ENCODE measurements at places on chromosomes 16 and 17.

- no peak for DNase-seq
Observed at GRCh38 chr16:13951611-13952010, 31.7 kb downstream of the ERCC4 start.

DNA sequence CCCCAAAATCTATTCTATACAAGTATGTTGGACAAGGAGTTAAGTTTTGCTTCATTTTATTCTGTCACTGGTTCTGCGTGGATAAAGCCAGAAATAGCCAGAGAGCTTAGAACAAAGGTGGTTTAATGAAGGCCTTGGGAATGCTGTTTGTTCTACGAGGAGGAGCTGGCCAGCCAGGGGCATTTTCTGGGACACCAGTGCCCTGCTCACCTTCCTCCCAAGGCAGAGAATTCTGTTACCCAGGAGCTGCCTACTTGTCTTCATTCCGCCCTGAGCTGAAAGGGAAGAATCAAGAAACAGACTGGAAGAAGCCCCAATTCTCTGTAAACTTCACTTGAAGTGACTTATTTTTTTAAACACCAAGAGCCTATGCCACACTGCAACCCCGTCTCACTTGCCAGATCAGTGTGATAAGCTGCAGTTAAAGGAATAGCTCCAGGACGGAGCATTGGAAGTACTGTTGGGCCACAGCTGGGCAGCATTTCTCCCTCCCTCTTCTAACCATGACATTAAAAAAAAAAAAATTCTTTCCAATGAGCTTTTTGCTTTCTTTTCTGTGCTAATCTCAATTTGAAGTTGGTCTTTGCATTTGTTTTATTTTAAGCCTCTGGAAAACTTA lies 149.8 kb upstream of the DYNLRB2 start:
- DNase-seq: no peak

DNA sequence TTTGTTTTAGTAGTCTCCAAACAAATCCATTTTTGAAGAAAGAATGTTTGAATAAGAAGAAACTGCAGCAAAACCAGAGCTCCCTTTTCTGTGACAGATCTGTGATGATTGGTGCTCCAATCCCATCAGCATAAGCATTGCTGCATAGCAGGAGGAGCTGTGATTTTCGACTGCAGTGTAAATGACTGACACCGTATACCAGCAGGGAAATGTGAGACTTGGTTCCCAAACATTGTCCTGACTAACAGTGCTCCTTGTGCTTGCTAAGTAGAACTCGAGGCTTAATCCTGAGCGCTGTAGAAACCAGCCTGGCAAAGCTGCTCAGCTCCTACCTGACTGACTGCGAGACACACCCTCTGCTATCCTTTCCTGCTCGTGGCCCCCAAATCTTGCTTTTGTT lies 57.2 kb downstream of the NUP93 start:
- no peak for DNase-seq

DNA sequence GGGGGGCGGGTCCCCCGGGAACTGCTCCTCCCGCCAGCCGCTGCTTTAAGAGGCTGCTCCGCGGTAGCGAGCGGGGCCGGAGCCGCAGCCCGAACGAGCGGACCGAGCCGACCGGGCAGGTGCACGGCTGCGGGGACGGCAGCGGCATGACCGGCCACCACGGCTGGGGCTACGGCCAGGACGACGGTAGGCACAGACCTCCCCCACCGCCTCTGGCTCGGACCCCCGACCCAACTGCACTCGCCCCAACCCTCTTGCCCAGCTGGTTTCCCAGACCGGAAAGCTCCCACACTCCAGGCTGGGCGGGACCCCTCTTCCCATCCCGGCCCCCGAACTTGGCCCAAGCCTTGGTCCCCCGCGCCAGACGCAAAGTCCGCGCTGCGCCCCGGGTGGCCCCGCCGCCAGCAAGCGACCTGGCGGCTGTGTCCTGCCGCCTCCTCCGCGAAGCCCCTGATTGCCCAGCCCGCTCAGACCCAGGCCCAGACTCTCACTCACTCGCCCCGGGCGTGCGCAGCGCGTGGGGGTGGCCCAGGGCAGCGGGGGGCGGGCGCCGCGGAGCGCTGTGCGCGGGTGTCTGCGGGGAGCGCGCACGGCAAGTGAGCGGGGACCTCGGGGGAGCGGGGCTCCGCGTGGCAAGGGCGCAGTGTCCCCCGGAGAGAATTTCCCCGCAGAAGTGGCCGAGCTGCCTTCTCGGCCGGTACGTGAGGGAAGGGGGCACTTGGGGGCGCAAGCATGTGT lies at the start of gene CA7:
TSS of gene CA7 (plus strand) at position 73 of the 738 bp plus-strand sequence. CDS start at position 147, 74 bp downstream.
- DNase-seq: no peak

DNA sequence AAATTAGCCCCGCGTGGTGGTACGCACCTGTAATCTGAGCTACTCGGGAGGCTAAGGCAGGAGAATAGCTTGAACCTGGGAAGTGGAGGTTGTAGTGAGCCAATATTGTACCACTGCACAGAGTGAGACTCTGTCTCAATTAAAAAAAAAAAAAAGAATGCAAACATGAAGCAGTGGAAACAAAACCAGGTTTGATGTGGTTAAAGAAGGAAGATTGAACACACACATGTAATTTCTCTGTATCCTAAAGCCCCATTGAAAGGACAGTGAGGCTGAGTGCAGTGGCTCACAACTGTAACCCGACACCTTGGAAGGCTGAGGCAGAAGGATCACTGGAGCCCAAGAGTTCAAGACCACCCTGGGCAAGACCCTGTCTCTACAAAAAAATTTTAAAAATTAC lies 26.5 kb upstream of the SBK1 start:
- no peak for DNase-seq

GRCh38 chr16:78871241-78871640 lies 729.3 kb downstream of the MAF start:
- DNase-seq: no peak

DNA sequence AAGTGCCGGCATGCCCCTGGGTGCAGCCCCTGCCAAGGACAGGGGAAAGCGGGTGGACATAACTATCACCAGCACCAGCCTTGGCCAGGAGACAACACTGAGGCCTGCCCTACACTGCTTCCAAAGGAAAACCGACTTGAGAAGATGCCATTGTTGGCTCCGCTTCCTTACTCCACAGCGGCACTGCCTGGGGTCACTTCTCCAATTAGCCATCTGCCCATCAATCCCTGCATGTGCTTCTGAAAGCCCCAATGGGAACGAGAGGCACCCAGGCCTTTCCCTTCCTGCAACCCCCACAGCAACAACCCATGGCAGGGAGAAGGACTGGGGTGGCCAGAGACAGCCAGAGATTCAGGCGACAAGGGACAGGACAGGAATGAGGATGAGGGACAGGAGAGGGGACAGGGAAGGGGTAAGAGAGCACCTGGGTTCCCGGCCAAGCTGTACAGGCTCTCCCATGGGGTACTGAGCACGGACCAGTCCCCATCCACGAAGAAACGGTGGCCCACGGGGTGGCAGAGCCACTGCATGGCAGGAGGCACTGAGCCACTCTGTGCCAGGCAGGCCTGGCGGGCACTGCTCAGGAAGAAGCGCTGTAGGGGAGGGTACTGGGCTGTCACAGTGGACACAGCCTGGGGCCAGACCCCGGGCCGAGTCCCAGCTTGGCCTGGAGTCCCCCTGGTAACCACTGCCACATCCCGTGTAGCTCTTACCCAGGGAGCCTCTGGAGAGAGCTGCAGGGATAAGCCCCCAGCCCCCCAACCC lies 21.2 kb downstream of the SREBF1 start:
- DNase-seq: no peak

DNA sequence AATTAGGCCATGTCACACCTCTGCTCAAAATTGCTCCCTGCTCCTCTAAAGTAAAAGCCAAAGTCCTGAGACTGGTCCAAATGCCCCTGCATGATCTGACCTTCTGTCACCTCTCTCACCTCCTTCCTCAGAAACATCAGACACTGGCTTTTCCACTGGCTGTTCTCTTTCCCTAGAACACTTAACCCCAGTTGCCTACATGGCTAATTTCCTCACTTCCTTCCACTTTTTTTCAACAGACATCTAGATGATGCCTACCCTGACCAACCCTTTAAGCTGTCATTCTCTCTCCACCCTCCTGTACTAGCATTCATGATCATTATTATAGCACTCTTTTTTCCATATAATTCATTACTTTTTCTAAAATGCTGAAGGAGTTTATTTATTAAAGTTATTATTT lies 31.0 kb downstream of the CCT6B start:
- no peak for DNase-seq

- no peak for DNase-seq
Observed at GRCh38 chr17:46874906-46875305, 23.5 kb downstream of the WNT9B start.

DNA sequence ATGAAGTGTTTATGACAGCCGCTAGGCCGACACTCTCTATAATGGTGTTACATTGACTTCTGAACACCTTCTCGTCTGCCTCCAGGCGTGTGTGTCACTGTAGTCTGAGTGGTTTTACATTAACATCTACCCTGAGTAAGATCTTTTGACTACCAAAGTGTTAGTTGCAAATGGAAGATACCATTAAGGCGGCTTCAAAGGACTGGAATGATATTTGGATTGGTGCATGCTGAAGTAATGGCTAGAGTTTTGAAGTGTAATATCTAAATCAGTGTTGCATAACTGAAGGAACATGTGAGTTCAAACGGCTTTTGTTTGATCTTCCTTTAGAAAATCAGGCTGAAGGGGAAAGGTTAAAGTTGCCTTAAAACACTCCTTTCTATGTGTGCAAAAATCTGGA lies 52.2 kb downstream of the BCAS3 start:
- no peak for DNase-seq

GRCh38 chr17:44572801-44573200 lies 15.5 kb downstream of the FZD2 start:
- no peak for DNase-seq

GRCh38 chr16:57235128-57236021 lies 9.7 kb upstream of the ARL2BP start:
- DNase-seq: peak; percentile 26

- DNase-seq: no peak
Observed at GRCh38 chr17:1179112-1179817, 516 bp downstream of the ABR start.

DNA sequence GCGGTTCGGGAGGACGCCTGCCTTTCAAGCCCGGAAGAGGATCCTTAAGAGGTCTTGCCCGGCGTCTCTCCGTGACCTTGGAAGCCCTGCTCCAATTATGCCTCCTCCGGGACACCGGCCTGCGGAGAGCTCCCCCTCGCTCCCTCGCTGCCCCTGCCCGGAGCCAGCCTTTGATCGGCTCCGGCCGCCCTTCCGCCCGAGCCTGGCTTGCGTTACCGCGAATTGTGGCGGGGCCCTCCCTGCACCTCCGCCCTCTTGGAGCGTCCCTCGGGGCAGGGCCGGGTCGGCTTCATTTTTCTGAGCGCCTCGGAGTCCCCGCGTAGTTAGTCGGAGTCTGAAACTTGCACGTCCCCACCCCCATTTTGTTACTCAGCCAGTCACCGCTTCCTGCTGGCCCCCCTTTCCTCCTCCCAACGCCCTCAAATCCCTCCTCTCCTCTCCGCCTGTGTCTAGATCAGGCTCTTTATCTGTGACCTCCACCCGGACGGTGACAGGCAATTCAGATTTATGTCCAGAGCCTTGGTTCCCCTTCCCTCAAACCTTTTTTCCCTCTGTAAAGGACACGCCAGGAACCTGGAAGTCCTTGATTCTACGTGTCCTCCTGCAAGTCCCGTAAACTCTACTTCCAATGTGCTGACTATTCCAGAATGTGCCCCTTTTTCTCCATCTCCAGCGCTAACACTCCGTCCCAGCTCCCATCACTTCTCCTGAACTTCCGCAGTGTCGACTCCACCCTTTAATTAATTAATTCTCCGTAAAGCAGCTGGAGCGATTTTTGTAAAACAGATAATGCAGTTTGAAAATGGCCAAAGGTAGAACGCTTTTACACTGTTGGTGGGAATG lies 569 bp upstream of the RABEP2 start:
- DNase-seq: peak; percentile 78

DNA sequence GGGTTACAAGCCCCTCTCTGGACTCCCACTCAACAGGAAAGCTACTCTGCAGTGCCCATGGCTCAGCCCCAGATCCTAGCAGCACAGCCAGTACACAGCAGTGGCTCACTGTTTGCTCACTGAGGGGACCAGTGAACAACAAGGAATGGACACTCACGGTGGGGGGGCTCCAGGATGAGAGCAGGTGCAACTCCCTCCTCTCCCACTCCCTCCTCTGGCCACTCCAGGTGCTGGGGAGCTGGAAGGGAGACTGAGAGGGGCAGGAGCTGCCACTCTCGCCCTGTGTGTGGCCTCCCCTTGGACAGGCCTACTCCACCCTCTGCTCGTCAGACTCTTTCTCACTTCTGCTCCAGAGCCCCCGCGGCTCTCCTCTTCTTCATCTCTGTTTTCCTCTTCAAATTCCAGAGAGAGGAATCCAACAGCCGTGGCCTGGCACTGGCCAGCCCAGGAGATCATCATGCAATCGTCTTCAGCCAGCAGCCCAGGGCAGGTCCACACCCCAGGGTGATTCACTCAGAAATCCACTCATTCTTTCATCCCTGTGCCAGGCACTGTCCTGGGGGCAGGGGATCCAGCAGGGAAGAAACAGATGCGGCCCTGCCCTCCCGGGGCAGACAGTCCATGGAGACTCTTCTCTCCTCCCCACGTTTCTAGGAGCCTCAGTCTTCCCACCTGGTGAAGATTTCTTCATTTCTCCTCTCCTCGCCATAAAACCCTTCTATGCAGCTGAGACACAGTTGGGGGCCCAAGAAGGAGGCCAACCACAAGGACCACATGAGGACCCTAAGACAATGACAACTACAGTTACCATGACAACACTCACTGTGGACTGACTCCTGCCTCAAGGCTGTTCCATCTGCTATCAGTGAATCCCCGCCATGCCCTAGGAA lies 30.7 kb downstream of the CFAP20 start:
- DNase-seq: peak; percentile 19

- DNase-seq: no peak
Observed at GRCh38 chr17:69048634-69049033, 12.1 kb downstream of the ABCA9 start.

DNA sequence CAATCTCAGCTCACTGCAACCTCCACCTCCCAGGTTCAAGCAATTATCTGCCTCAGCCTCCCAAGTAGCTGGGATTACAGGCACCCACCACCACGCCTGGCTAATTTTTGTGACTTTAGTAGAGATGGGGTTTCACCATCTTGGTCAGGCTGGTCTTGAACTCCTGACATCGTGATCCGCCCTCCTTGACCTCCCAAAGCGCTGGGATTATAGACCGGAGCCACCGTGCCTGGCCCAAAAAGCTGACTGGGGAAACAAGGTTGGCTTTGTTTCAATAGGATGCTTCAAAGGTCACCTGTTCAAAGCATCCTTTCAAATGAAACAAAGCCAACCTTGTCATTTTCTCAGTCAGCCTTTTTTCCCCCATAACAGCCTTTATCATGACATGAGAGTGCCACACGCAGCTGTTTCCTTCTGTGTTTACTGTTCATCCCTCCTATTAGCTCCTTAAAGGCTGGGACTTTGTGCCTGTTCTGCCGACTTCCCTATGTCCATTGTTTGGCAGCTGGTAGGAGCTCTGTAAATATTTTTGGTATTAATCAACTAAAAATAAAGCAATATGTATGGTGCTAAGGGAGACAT lies 51.1 kb downstream of the ADAMTS18 start:
- no peak for DNase-seq

- no peak for DNase-seq
Observed at GRCh38 chr17:39653662-39654331, 11.4 kb upstream of the TCAP start.

GRCh38 chr17:20203018-20203417 lies 193.9 kb downstream of the SPECC1 start:
- no peak for DNase-seq

Measured in HCEC 1CT (cell line).